ENCODE measurements at places on chromosomes 12 and 14.

- no peak for DNase-seq
Measured at GRCh38 chr12:79322905-79323304, 367.9 kb downstream of the PAWR start.

GRCh38 chr12:54262403-54262925, 17.5 kb downstream of the CBX5 start:
- DNase-seq = peak; percentile 51

DNA sequence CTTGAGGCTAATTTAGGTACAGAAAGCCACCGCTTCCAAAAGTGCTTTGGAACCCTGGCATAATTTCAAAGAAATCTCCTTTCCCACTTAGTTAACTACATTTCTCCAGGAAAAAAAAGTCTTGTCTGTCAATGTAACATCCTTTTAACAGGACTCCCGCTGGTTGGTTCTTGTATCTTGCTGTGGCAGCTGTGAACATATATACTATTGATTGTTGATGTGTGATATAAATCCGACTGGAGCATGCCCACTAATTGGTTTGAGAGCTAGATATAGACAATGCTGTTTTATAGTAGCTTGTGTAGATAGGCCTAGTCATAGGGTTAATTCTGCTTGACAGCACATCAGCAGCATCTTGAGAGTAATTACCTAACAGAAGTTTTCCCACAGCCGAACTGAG, 89.6 kb downstream of the MSRB3 start:
- no peak for DNase-seq

DNA sequence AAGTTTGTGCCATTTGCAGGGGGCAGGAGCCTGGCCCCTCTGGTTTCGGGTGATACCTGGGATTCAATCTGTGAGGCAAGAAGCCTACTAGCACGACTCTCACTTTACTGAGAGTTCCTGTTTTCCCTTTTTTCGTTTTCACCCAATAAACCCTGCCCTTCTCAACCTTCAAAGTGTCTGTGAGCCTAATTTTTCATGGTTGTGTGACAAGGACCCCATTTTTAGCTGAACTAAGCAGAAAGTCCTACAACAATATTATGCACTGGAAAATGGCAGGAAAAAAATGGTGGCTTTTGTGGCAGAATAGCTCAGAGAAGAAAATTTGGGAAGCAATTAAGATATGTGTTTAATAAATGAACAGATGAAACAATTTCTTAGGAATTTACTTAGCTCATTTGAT, 432.1 kb downstream of the C12orf50 start:
- DNase-seq = no peak

GRCh38 chr14:37416264-37416663, 178.8 kb downstream of the FOXA1 start:
- no peak for DNase-seq

- DNase-seq = no peak
Measured at GRCh38 chr12:57524814-57525614, 2.4 kb downstream of the MBD6 start.

DNA sequence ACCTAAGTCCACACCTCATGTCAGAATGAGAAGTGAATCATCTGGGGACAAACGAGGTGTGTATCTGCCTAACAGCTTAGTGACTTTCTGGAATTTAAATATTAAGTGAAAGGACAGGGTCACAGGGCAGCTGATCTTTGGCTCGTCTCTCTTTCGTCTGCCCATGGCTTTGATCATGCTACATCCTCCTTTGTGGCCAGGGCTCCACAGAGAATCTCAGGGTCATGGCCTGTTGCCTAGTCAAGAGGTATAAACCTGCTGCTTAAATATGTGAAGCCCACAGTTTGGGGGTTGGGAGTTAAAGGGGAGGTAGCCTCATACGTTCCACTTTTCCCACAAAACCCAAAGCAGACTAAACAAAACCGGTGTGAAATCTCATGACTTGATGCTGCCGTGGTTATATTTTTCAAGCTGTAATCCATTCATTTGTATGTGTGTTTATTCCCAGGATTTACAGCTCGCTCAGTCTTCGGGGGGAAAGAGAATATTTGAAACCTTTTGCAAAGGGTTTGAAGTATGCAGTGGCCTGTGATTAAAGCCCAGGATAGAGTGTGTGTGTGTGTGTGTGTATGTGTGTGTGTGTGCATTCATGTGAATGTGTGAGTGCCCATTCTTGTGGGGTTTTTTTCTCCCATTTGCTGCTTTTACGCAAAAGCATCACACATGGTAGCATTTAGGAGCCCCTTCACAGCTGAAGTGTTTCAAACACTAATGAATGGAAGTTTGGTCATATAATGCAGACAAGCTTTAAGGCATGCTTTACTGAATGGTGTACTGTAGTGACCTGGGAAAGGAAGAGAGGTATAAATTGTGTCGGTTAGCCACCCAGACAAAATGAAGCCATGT, 137.1 kb downstream of the HMGA2 start:
- no peak for DNase-seq

DNA sequence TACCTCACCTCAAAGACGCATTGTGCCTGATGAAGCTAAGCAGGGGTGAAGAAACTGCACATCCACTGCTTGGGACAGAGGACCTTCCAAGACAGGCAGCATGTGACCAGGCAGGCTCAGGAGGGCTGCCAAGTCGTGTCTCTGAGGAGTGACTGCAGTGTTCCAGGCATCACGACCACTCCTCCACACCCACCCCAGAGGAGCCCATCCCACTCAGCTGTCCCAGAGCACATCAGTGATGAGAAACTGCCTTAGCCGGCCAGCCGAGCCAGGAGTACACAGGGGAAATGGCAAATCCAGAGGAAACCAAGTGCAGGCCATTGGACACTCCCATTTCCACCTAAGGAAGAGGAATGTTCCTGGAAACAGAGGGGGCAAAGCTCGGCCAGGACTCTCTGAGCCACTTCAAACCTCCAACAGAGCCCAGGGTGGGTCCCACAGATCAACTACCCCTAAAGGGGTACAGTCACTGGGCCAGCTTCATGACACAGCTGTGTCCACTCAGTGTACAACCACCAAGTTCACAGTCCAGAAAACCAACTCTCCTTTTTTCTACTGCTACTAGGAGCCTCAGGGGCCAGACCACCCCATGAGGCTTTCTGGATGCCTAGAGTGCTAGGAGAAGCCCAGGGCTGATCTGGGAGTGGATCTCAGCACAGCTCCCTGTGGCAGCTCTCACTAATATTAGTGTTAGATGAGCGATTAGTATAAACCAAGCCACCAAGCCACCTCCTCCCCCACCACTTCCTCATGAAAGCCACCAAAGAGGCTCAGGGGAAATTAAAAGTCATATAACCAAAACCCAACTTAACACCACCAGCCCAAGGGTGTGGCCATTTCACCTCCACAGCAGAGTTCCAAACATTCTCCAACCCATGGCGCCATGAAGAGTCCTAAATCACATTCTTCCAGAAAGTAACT, 15.4 kb downstream of the PXN start:
- DNase-seq = peak; percentile 32

DNA sequence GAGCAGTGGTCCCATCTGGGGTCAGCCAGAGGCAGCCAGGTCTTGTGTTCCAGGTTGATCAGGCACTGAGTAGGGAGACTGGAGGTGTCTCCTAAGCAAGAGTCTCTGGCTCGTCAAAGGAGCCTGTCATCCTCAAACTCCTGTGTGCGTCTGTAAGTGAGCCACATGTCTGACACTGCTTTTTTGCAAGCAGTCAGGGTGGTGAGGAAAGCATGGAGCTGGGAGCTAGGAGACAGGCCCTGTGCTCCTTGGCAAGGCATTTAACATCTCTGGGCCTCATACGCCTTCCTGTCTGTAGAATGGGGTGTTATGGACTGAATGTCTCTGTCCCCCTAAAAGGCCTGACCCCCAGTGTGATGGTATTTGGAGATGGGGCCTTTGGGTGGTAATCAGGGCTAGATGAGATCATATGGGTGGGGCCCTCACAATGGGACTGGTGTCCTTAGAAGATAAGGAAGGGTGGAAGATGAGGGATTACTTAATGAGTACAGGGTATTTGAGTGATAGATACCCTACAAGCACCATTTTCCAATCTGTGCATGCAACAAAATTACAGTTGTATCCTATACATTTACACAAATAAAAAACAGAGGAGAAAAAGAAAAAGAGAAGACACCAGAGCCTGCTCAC, 53.0 kb downstream of the ARL6IP4 start:
- no peak for DNase-seq

DNA sequence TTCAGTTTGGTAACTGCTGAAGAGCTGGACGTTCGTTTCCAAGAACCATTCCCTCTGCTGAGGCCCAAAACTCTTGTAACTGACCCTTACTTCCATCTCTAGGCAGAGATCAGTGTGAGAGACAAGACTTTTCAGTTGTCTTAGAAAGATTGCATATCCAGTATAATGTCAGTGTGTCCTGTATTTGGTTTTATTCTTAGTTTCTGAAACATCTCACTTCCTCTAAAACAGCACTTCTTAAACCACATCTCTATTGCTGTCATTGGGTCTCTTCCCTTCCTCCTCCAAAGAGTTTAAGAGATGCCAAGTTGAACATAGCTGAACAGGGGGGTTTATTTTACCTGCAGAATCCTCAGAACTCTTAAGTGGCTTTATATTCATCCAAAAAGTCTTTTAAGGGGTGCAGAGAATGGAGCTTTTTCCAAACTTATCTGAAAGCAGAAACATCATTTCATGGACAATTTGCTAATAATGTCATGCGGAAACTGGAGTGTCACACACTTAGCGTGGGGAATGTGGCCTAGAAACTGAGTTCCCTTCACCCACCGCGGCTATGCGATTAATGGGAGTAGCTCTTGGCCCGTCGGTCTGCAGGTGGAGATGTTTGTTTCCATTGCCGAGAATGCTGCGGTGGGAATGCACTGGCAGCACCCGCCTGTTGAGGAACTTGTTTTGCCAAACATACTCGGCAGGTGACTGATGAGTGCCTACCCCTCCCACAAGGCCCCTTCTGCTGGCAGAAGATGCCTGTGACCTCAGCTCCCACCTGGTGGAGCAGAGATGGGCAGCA, 148.2 kb downstream of the ADGRD1 start:
- no peak for DNase-seq

DNA sequence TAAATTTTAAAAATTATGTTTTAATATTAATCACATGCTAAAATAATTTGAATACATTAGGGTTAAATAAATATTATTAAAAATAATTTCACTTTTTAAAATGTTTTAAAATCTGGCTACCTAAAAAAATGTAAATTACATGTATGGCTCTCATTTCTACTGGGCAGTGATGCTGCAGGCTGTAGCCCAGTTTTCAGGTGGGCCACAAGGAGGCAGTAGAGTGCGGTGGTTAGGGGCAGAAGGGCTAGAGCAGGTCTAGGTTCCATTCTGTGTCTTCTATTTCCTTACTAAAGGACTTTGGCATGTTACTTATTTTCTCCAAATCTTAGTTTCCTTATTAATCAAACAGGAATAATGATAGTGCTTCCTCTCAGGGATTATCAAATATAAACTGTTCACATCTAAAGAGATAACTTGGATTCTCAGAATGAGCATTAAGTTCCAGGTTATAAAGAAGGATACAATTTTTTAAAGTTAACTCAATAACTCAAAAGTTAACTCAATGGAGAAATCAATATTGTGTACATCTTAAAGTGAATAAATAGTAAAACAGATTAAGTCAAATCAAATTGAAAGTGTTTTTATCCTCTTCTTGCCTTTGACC, 54.9 kb upstream of the OVCH1 start:
- DNase-seq = peak; percentile 60

GRCh38 chr12:20439626-20440025, 71.3 kb downstream of the PDE3A start:
- no peak for DNase-seq

- no peak for DNase-seq
Measured at GRCh38 chr12:64603183-64603841, 7.0 kb upstream of the RASSF3 start.

- peak; percentile 86 for DNase-seq
Measured at GRCh38 chr12:62466018-62466593, 520 bp upstream of the MON2 start.

DNA sequence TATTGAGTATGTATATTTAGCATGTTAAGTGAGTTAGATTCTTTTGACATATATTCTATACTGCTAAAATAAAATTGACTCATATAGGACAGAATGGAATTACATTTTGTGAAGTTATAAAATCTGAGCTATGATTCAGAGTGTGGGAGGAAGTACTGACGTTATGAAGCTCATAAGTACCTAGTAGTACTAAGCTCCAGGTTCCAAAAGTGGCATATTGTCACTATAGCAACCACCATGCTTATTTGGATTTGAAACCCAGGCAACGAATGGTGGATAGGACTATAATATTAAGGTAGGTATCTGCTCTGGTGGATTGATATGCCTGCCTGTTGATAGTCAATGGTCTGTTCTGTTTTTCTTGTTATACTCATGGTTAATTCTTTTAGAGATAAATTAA, 2.2 kb upstream of the FBXO33 start:
- no peak for DNase-seq

- peak; percentile 14 for DNase-seq
Measured at GRCh38 chr14:60622917-60623257, 26.4 kb downstream of the SIX1 start.

GRCh38 chr12:15897433-15897832, 13.7 kb upstream of the DERA start:
- DNase-seq = no peak

GRCh38 chr12:85804663-85805062, 31.5 kb downstream of the RASSF9 start:
- no peak for DNase-seq

DNA sequence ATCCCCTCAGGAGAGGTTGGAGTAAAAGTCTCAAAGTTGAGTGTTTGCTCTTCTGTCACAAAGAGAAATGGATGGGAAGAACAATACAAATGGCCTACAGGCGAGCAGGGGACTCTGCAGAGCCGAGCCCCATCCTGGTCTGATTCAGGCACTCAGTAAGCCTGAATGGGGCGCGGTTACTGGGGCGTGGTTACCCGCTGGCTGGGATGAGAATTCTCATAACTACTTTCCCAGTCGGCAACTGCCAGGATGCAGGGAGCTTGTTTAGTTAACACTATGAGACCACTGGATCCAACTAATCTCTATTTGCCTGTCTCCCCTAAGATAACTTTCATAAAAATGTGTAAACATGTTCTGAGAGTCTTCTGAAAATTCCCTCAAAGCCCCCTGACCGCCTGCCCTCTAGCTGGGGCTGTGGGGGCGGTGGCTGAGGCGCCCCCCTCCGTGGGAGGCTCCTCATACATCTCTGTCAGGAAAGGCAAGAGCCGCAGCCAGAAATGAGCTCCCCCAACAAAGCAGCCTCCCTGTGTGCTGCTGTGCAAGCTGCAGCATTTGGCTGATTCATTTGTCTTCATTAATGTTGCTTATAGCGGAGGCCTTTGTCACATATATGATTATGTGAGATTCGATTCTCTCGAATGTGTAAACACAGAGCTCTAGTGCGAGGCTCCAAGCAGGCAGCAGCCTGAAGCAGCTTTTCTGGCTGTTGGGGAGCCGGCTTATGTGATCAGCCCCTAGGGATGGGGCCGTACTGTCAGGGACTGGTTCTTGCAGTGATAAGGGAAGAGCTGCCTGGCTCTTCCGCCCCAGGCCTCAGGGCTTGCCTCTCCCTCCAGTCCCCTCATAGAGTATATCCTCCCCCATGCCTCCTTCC, 126.1 kb upstream of the ARHGAP5 start:
- no peak for DNase-seq

GRCh38 chr14:55681096-55681495, 101.1 kb downstream of the KTN1 start:
- no peak for DNase-seq

GRCh38 chr12:14263742-14264141, 101.7 kb upstream of the ATF7IP start:
- no peak for DNase-seq

GRCh38 chr12:9750276-9751203, 10.2 kb downstream of the CD69 start:
- DNase-seq = peak; percentile 92

Data from KBM-7 (cell line).